Stimulated activated CD4-positive, alpha-beta T cell treated with anti-CD3 and anti-CD28 coated beads, Interleukin-1b, Interleukin-23, amount 100 ng/mL, for 48 hours (primary cell): ENCODE measurements at places on chromosomes 4 and X.
A peak's percentile ranks its signal among the peaks of the same experiment; 100 is the strongest.

DNA sequence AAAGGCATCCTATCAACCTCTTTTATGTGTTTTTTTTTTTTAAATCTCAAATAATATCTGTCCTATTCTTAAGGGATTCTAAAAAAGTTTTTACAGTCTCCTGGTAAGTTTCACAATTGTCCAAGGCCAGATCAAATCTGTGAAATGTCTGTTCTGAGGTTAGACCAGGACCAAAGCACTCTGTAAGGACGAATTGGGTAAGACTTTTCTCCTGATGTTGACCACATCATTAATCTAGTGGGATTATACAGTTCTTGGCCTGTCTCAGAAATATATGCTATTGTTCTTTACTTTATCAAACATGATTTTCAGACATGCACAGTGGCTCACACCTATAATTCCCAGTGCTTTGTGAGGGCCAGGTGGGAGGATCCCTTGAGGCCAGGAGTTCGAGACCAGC, 45.8 kb upstream of the TMEM131L start:
- DNase-seq = no peak

- no peak for DNase-seq
These were observed 422.6 kb upstream of the TENM3 start for GRCh38 chr4:181820553-181820952.

GRCh38 chr4:100165809-100166208, 24.5 kb downstream of the DDIT4L start:
- DNase-seq = no peak

GRCh38 chr4:149166365-149166764, 649.3 kb downstream of the IQCM start:
- DNase-seq = no peak

DNA sequence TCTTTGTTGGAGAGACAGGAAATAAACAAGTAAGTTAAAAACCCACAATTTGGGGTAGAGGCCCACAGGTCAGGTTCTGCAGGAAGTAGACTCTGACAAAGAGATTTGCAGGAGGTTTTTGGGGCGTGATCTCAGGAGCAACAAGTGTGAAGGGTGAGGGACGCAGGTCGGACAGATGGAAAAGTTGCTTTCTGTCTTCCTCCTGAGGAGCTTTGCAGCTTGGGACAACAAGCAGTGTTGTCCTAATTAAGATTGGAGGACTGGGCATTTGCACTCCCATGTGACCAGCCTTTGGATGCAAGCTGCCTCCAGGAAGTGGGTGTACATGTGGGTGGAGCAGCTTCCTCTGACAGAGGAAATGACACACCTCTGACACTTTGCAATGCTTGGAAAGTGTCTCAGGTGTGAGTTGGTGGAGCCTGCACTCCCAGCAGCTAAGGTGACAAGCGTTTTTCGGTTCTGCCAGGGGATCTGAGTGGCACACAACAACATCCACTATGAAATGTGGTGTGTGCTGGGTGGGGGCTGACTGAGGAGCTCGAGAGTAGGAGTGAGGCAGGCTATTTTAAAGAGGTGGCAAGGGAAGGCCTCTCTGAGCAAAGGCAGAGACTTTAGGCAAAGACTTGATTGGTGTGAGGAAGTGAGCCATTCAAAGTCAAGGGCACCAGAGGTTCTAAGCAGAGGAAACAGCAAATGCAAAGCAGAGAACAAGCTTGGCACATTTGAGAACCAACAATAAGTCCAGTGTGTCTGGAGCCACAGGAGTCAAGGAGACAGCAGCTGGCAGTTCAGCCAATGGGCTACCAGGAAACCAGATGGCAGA, 339.8 kb upstream of the GATB start:
- peak; percentile 83 for DNase-seq
